Stimulated activated CD8-positive, alpha-beta memory T cell treated with anti-CD3 and anti-CD28 coated beads, Interleukin-7, amount 100 ng/mL, for 1 hour (primary cell): ENCODE measurements at places on chromosomes 13 and 19.

DNA sequence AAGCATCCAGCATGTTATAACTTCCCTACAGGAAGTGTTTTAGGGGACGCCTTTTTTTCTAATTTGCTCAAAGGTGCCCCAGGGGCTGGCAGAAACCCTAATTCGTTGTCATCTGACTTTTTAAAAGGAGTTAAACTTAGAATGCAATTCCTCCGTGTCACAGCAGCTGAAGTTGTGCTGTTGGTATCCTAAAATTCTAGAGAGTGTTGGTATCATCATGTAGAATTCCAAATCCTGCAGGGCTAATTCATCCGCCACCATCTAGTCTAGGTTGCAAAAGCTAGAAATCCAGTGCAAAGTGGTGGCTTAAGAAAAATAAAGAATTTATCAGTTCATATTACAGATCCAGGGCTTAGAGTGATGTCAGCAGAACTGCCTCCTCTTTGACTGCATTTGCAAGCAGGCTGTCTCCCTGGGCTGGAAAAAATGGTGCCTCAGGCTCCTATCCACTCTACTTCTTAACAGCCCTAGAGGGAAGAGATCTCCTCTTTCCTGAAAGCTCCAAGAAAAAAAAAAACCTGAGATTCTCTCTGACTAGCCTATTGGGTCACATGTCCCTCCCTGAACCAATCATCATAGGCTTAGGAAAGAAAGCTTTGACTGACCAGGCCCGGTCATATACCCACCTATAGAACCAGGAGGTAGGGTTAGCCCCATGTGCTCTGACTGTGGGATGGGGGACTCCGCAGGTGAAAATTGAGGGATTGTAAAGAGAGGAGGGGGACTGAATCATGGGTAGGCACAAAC lies 73.0 kb downstream of the MAP4K1 start:
- no peak for DNase-seq

GRCh38 chr13:37741536-37741935 lies 128.0 kb downstream of the TRPC4 start:
- DNase-seq, result no peak

DNA sequence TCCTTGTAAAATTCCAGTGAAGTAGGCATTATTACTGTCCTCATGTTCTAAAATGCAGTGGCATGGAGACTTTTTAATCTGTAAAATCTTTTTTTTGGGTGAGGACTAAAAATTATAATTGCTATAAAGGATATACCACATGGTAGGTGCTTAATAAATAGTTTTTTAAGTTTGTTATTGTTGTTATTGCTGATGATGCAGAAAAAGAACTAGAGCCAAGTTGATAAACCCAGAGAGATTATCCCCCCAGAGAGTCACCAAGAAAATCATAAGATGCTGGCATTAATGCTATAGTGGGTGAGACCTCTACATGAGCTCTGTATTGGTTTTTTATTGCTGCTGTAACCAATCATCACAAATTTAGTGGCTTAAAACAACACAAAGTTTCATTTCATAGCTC lies 44.3 kb upstream of the CNMD start:
- DNase-seq, result no peak

DNA sequence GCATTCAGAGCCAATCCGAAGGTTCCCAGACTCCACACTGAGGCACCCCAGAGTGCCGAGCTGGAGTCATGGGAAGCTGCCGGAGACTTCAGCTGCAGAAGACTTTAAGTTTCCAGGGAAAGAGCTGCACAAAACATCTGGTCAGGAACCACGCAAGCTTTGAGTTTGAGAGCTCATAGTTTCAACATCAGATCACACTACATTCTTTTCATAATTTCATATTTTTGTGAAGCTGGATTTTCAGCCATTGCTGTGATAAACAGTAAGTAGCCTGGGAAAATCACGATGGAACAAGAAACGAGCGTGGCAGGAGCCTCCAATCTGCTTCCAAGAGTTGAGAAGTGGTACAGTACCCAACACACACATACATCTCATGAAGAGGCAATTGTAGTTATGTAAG lies 25.5 kb upstream of the ATP12A start:
- no peak for DNase-seq
